ENCODE measurements at places on chromosomes 13 and 19.

DNA sequence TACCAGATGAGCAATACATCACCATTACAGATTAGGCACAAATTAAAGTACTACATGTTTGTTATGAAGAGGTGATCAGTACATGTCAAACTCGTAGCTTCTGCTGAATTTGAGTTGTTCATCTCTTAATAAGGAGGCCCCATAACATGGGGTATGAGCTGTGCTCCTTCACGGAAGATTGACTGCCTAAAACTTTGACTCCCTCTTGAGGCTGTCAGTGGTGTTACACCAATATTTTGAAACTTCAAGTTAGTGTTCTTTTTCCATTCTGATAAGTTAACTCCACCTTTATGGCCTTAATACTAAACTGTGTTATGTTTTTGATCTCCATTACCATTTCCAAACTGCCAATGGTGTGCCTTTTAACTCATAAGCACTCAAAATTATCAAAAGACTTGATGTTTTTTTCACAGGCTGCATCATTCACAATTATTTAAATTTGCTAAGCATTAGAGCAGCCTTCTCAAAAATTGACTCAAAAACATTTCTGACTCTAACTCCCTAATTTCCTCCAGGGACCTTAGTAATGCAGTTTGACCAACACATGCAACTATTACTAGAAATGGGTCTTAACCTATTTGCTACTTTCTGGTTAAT, 1591.5 kb downstream of the PCDH9 start:
- DNase-seq, result no peak

DNA sequence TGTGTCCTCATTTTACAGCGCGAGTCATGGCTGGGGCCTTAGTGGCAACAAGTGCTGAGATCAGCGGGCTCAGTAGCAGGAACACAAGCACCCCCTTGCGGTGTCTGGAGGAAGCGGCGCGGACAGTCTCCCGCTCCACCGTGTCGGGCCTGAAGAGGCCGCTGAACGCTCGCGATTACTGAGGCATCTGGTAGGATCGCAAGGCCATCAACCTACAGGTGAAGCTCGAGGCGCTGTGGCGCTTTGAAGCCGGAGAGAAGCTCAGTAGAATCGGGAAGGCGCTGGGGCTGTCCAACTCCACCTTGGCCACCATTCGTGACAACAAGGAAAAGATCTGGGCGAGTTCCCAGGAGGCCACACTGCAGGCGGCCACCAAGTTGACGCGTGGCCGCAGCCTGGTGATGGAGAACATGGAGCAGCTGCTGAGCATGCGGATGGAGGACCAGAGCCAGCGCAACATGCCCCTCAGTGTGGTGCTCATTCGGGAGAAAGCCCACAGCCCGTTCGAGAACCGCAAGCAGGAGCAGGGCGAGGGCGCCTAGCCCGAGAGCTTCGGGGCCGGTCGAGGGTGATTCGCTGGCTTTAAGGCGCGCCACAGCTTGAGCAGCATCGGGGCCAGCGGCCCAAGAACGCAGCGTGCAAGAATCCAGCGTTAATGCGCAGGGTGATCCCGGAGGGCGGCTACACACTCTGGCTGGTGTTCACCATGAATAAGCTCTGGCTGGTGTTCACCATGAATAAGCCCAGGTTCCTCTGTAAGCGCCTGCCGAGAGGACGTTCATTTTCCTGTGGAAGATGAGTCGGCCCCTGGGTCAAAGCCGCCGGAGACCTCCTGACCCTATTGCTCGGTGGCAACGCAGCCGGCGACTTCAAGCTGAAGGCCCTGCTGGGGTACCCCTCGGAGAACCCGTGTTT, 8.3 kb upstream of the MZF1 start:
- peak; percentile 92 for DNase-seq

- DNase-seq, result peak; percentile 8
Measured at GRCh38 chr19:55809381-55810058, 22.3 kb downstream of the NLRP11 start.

DNA sequence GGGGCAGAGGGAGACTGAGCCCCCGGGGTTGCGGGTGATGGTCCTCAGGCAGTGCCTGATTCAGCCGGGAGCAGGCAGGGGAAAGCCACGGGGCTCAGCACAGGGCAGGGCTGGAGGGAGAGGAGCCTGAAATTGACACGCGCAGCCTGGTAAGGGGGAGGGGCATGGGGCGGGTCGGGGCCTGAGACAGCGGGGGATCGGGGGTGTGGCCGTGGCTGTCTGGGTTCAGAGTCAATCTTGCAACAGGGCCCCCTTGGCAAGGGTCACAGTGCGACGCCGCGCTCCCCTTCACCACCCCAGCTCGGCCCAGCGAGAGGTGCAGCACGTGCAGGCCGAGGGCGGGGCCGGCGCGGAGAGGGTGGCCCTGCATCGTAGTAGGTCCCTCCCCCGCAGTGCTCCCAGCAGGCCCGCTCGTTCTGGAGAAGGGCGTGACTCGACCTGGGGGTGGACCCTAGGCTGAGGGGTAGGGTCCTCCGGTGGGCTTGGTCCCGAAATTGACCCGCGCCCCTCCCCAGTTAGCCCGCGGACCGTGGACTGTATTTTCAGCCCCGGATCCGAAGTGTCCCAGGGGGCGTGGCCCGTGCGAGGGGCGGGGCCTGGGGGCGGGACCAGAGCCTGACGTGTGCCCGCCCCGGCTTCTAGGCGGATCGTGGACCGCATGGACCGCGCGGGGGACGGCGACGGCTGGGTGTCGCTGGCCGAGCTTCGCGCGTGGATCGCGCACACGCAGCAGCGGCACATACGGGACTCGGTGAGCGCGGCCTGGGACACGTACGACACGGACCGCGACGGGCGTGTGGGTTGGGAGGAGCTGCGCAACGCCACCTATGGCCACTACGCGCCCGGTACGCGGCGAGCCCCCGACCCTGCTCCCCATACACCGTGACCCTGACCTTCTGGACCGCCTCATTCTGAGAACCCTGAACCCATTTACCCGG, 6.0 kb downstream of the RCN3 start:
- DNase-seq, result peak; percentile 80

DNA sequence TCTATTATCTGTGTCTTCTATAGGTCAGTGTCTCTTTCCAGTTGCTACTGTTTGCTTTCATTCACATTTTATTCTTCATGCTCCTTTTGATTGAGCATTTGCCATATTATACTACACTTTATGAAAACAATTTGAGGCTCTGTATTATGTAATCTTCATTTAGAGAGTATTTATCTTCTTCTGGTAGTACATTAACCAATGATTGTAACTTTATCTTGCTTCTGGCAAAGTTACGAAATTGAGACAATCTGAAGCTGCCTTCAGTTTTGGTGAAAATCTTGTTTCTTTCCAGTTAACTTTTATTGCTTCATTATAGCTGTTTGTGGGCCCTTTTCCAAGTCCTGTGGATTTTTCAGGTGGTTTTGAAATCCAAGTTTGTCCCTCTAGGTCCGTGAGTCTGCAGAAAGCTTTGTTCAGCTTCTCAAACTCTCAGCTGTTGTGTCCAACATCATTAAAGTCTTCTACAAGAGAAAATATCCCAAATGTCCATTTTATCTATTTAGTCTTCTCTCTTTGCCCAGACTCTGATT, 1255.4 kb upstream of the SPRY2 start:
- DNase-seq, result no peak

GRCh38 chr19:1758959-1759903, 5.9 kb downstream of the ONECUT3 start:
- no peak for DNase-seq

GRCh38 chr13:77417897-77418296, 91.0 kb upstream of the MYCBP2 start:
- no peak for DNase-seq

DNA sequence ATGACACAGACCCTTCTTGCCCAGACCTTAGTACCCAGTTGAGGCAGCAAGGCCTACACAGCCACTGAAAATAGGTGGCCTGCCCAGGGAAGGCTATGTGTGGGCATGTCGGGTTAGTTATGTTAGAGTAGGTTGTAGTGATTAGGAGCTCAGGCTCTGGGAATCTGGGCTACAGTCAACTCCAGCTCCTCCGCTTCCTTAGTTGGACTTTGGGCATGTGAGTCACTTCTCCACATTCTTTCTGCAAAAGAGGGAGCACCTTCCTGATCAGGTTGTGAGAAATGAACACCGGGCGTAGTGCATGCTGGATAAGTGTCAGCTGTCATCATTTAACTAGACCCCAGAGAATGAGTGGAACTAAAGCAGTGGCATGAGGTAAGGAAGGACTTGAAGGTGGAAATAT, 64.8 kb downstream of the ARHGAP35 start:
- DNase-seq, result no peak

- no peak for DNase-seq
Measured at GRCh38 chr19:28500296-28500695, 712.7 kb downstream of the UQCRFS1 start.

DNA sequence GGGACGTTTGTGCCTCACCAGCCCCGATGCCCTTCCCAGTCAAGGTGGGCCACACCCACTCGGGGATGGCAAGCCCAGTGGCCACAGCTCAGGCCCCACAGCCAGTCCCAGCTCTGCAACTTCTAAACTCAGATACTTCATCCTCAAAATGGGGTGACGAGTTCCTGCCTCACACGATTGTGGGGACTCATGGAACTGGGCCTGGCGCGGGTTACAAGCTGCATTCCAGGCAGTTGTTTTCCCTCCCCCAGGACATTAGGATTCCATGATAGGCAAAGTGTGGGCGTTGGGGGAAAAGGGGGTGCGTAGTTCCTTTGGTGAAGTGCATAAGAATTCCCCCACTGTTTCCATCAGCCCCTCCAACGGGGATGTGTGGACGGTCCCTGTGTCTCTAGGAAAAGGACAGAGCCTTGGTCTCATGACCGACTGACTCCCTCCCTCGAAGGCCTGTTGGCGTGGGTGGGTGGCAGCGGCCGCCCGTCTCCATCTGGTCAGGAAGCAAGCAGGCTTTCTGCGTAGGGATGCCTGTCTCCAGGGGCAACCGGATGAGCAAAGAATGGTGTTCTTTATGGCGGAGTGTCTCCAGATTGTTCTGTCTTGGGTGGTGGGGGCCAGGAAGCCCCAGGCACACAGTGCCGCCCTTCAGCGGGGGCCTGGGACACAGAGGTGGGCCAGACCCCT, 21.1 kb upstream of the NPAS1 start:
- no peak for DNase-seq

GRCh38 chr13:43895940-43896339, 16.2 kb downstream of the LACC1 start:
- DNase-seq, result no peak

- DNase-seq, result no peak
Measured at GRCh38 chr19:30216453-30216852, 155.7 kb upstream of the ZNF536 start.

GRCh38 chr19:12777217-12778016, 2.1 kb upstream of the HOOK2 start:
- peak; percentile 77 for DNase-seq

- no peak for DNase-seq
Measured at GRCh38 chr19:50599427-50599826, 31.2 kb upstream of the LRRC4B start.

- no peak for DNase-seq
Measured at GRCh38 chr19:3161453-3161852, 17.1 kb upstream of the S1PR4 start.

DNA sequence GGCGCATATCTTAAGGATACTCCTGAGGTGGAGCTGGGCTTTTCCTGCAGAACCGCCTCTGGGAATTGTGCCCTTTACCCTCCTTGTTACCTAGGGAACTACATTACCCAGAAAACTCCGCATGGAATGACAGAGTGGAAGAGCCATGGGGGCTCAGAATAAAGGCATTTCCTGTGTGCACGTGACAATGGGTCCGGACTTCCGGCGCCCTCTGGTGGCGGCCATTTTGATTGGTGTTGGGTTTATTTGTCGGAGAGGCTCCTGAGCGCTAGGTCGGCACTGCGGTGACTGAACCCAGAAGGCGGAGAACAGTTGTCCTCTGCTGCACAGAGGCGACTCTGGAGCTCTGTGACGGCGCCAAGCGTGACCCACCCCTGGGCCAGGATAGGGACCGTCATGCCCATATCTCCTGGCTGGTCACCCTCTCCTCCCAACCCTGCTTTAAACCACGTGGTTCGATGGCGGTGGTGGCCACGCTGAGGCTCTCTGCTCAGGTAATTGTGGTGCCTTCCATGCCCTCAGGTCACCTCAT, at the start of gene ZNF587B:
TSS of gene ZNF587B (plus strand) at position 229 of the 532 bp plus-strand sequence. CDS start at position 459, 230 bp downstream.
- no peak for DNase-seq

DNA sequence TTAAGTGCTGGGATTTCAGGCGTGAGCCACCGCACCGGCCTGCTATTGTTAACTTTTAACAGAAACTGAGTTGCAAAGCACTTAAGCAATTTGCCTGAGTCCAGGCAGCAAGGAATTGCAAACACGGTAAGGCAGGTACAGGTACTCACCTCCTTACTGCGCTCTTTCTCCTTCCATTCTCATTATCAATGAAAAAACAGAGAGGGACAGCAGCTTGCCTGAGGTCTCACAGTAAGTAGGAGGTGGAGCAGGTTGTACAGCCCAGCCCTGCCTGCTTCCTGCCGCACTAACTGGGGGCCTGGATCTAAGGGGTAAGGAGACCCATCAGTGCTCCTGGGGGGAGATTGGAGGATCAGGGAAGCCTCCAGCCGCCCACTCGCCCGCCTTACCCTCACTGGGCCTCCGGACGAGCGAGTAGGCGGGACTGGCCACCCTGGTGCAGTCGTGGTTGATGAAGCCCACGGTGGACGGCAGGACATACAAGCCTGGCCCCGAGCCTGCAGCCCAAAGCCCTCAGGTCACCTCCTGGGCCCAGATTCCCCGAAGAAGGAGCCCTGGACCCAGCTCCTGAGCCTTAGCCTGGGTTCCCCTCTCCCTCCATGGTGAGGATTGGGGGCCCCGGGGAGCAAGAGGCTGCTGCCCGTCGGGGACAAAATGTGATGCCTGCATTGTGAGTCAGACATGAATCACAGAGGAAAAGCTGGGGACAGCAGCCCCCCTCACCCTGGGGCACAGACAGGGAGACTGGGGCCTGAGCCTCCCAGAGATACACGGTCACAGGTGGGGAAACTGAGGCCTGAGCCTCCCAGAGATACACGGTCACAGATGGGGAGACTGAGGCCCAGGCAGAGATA, 11.4 kb upstream of the SHC2 start:
- no peak for DNase-seq

GRCh38 chr19:10018263-10018662, 5.0 kb downstream of the RDH8 start:
- no peak for DNase-seq

- DNase-seq, result no peak
Measured at GRCh38 chr13:93477238-93477637, 250.6 kb downstream of the GPC6 start.

DNA sequence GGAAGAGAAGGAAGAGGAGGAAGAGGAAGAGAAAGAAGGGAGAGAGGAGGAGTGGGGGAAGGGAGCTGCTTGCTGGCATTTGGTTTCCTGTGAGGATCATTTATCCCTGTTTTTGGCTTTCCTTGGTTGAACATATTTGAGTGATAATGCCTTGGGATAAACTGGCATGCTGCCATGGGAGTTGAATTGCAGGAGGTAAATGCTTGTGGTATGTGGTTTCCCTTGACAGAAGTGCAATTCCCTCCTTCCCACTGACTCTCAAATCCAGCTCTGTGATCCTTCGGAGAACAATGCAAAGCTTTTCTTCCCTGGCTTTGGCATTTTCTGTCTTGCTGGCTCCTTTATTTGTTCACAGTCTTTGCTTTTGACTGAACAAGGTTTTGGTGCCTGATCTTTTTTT, 27.2 kb upstream of the CBY2 start:
- no peak for DNase-seq

All from activated CD4-positive, alpha-beta T cell treated with anti-CD3 and anti-CD28 coated beads for 24 hours (primary cell).